Ammon's horn (tissue), 1 donor: ENCODE measurements at places on chromosomes 7 and 10.

DNA sequence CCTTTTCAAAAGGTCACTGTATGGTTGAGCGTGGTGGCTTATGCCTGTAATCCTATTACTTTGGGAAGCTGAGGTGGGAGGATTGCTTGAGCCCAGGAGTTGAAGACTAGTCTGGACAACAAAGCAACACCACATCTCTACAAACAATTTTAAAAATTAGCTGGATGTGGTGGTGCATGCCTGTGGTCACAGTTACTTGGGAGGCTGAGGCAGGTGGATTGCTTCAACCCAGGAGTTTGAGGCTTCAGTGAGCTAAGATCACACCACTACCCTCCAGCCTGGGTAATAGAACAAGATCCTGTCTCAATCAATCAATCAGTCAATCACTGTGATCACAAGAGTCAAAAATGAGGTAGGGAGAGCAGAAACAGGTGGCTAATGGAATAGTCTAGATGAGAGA, 97.0 kb downstream of the SUGCT start:
- no peak for DNase-seq

DNA sequence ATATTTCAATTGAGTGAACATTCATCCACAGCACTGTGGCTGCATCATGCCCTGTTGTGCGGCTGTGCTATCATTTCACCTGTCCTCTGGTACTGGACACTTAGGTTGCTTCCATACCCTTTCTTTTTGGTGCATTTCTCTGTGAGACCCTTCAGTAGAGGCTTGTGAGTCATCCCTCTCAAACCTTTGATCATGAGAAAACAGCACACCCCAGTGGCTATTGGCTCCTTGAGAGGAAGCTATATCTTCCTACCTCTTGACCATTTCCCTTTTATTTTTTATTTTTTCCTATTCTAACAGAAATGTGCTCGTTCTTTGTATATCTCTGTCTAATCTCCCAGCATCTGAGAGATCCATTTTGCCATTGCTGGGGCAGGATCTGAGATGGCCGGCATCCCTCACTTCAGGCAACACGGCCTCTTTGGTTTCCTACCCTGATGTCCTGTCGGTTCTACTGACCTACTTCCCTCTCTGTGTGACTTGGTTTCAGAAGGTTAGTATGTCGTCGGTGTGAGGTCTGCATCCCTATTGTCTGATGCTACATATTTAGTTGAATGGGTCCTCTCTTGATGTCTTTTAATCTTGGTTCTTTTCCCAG, 23.8 kb upstream of the PIK3AP1 start:
- peak; percentile 23 for DNase-seq

- peak; percentile 54 for DNase-seq
These were observed 594 bp downstream of the ZNF503 start for GRCh38 chr10:75400771-75401568.

DNA sequence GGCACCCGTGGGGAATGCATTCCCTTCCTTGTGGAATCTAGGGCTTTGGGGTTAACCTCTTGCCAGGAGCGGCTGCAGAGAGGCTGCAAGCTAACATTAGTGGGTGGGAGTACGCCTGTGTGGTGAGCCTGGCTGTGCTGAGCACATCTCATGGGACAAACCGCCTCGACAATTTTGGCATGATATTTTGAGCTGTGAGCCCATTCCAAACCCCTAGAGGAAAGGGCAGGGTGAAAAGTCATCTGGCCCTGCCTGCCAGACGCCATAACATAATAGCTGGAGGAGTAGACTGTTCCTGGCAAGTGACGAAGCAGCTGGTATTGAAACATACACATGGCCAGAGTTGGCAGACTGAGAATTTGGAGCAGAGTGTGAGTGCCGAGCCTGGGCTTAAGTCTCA, 110.0 kb downstream of the TACC2 start:
- no peak for DNase-seq

GRCh38 chr10:7410301-7410861, 453 bp downstream of the SFMBT2 start:
- peak; percentile 22 for DNase-seq

- DNase-seq = peak; percentile 58
These were observed 30.5 kb downstream of the SHTN1 start for GRCh38 chr10:116974456-116975005.

DNA sequence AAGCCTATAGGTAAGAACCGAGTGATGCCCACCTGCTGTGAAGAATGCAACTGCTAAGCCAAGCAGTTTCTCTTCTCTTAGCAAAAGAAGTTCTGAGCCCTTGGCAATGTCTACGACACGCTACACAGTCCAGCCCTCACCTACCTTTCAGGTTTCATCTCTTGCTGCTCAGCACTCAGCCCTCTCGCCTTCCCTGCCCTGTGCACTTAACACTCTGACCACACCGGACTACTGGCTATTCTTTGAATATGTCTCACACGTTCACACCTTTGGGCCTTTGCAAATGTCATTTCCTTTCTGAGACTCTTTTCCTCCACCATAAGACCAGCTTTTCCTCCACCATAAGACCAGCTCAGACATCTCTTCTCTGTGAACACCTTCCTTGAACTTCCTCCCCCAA, 67.0 kb upstream of the ITGB1 start:
- no peak for DNase-seq

DNA sequence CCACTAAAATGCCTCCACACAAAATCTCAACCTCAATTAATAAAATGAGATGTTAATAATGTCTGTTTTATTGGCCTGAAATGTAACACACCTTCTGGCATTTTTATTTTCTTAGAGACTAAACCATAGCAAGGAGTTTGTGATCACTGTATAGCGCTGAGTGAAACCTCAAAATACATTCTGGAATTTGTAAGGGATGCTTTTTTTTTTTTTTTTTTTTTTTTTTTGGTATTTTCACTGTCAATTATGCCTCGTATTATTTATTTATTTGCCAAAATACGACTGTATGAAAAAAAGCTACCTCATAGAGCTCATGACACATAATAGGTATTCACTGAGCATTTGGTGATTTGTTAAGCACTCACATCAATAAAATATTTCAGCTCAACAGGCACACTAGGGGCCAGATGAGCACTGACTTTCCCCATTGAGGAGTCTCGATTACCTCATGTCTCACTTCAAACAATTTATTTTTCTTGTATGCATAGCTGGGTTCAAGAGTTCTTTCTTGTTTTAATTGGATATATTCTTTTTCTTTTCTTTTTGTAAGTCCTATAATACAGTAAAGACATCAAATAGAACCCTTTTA, 36.5 kb downstream of the SEMA3C start:
- no peak for DNase-seq

- no peak for DNase-seq
These were observed 23.9 kb upstream of the HSPB1 start for GRCh38 chr7:76278540-76278939.

DNA sequence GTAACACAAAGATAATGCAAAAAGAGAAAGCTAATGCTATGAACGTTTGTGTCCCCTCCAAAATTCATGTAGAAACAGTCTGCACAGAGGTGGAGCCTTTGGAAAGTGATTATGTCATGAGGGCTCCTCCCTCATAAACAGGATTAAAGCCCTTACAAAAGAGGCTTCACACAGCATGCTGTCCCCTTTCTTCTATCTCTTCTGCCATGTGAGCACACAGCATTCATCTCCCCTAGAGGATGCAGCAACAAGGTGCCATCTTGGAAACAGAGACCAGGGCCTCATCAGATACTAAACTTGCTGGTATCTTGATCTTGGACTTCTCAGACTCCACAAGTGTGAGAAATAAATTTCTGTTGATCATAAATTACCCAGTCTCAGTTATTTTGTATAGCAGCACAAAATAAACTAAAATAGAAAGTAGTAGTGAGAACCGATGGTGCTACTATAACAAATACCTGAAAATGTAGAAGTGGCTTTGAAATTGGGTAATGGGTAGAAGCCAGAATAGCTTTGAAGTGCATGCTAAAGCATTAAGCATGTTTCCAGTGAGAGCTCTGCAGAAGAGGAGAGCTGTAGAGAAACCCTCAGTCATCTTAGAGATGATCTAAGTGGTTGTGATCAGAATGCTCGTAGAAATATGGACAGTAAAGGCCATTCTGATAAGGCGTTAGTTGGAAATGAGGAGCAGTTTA, 108.7 kb downstream of the DNAJC1 start:
- no peak for DNase-seq

- DNase-seq = no peak
These were observed 13.2 kb upstream of the NPS start for GRCh38 chr10:127535802-127536515.

DNA sequence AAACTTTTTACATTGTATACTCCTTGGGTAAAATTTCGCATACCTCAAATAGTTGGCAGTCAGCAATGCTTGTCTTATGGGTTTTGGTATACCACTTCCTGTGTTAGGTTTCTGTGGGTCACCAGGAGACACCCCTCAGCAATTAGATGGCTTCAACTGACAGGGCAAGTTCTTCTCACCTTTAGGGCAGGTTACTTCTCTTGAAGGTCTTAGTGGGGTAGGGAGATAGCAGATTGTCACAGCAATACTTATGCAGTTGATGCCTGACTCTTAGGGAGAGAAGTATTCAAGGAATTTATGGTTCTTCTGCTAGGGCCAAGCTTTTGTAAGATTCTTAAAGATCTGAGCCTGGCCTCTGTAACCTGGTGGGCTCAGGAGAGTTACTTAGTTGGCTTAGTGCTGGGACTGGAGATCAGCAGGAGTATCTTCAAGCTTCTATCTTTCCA, 42.9 kb downstream of the MKLN1 start:
- no peak for DNase-seq

DNA sequence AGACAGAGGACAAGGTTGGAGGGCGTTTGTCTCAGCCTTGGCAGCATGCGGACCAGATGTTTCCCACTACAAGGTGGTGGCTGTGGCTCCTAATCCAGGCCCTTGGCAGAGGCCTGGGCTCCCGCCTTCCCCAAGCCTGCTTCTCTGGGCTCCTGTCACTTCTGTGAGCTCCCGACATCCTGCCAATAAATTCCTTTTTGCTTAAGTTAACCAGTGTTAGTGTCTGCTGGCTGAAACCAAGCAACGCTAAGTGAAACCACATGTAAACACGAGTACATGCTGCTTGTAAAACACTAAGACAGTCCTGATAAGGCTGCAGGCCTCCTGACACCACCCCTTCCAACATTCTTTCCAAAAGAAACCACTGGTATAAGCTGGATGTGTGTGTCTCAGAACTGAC, 263.6 kb upstream of the ZMIZ1 start:
- no peak for DNase-seq

DNA sequence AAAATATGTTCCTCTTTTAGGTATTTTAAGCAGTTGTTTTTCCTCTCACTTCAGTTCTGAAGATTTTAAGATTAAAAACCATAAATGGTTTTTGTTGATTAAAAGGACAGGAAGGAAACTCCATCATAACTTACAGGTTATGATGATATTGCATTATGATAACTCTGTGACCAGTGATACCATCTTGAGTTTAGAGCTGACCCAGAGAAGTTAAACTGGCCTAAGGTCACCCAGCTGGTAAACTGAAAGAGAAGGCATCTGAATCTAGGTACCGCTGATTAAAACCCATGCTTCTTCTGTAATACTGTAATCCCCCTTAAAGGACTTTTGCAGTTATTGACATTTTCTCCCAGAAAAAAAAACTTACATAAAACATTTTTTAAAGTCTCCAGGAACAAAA, 29.6 kb downstream of the LOXL4 start:
- DNase-seq = no peak

GRCh38 chr7:15682111-15682510, 4.4 kb downstream of the MEOX2 start:
- no peak for DNase-seq

DNA sequence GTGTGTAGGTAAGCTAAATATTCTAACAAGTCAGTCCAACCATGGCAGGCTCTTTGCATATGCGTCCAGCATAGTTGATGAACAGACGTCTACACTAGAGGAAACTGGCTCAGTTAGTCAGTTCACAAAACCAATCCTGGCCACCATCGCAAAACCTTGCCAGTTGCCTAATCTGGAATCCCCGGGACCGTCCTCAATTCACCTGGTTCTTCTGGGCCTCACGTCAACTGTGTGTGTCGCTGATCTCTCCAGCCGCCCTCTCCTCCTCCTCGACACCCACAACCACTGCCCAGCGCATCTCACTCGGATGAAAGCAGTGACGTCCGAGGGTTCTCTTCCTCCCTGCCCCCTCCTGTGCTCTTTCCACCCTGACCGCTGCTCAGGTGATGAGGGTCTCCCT, 217.8 kb upstream of the SH2B2 start:
- no peak for DNase-seq

- DNase-seq = no peak
These were observed 52.6 kb downstream of the LARP4B start for GRCh38 chr10:878895-879294.

- DNase-seq = no peak
These were observed 71.9 kb downstream of the ELFN1 start for GRCh38 chr7:1741751-1742554.

GRCh38 chr7:70630818-70631457, 501.0 kb upstream of the GALNT17 start:
- DNase-seq = no peak

DNA sequence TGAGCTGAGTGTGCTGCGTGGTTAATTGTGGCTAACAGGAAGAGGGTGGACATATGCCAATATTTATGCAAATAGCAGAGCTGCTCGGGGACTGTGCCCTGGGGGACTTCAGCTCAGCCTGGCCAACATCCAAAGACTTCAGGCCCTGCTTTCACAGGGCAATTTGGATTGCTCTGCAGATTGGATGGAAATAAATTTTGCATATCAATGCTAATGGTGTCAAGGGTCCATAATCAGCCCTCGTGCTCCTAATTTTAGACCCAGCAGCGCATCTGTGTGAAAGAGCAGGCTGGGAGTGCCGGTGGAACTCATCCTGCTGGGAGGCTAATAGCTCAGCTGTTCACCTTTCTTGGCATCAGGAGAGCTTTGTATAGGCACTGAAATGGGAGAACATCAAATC, 270.1 kb downstream of the TCERG1L start:
- DNase-seq = no peak

DNA sequence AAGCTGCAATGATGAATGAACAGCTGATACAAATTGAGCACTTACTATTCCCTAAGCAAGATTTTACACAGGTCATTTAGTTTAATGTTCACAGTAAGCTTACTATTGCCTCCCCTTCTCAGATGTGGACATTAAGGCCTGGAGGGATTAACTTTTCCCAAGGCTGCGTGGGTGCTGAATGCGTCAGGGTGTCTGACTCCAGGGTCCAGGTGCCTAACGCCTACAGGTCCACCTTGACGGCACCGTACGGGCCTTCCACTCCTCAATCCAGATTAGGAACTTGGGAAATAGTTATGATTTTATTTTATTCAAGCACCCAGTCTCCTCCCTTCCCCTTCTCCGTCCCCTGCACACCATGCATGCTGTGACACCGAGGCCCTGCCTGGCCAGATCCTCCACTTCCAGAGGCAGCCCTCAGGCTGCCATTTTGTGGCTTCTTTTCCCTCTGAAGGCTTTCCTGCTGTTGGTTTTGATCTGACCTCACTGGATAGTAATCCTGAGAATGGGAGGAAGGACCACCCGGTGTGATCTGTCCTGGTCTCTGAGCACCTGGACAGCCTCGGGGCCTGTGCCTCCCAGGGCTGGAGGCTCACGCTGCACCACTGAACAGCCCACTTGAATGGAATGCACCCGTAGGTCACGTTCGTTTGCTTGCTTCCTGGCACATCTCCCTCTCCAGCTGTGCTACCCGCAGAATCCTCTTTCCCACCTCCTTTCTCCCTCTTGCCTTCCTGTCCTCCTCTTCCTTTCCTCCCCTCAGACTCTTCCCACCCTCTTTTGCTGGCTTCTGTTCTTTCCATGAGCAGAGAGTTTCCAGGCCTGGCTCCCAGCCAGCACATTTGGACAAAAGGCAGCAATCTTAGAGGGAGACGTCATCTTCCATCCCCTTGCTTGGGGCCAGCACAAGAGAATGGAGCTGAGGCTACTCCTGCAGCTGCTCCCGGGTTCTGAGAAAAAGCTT, 14.4 kb downstream of the DENND2A start:
- peak; percentile 79 for DNase-seq
